ENCODE measurements at places on chromosomes 4 and X. TPM values are rescaled to one million over a fixed set of nuclear protein-coding genes. Genes with fewer than 3 reads are reported as not detected.

- peak overlapping the region; percentile 36 for H3K27ac ChIP-seq
- H3K4me3 ChIP-seq: peak overlapping the region; percentile 33
- peak; percentile 49 for DNase-seq
- no peaks in the 10 kb centered on the region for H3K36me3 ChIP-seq
These were observed 48.1 kb upstream of the ENPP6 start for GRCh38 chr4:184265546-184266351.

DNA sequence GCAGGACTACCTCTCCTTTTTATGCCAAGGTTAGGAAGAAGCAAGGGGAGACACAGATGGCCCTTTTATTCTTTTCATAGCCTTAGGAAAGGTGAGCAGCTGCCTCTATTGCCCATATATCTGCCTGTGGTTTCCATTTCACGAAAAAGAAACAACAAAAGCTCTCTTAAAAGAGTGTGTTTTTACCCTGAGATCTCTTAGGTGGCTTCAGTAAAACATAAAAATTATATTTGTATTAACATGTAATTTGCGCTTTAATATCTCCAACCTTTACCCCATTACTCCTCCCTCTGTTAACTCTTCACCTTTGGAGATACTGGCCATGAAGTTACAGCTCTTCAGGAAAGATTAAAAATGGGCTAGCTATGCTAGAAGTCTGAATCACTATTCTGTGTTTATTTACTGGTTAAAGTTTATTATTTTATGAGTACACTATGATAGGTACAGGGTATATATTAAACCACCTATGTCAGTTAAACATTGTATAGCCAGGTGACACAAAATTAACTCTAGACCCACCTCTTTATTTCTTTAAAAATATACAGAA, 15.0 kb upstream of the SULT1B1 start:
- no peak overlapping the region for H3K4me3 ChIP-seq
- no peaks in the 10 kb centered on the region for H3K36me3 ChIP-seq
- no peaks in the 10 kb centered on the region for H3K27me3 ChIP-seq
- peak overlapping the region; percentile 27 for H3K27ac ChIP-seq
- peaks cover 14% of the 10 kb centered on the region for H3K4me1 ChIP-seq

DNA sequence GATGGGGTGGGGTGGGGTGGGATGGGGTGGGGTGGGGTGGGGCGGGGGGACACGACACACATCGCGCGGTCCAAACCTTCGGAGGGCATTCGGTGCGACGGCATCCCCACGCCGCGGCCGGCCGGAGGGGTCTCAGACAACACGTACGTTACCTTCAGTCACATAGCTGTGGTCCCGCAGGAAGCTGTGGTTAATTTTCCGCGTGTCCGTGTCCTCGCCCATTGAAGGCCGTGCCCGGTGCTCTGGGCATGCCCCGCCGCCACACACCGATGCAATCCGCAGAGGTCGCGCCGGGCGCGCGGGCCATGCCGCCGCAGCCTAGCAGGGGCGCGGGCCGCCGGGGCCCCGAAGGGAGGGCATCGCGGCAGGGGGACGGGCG, 417 bp downstream of the PPP2R2C start:
- peaks cover 6% of the 10 kb centered on the region for H3K4me1 ChIP-seq
- DNase-seq: no peak
- H3K27me3 ChIP-seq: no peaks in the 10 kb centered on the region
- H3K27ac ChIP-seq: no peak overlapping the region
- H3K4me3 ChIP-seq: peak overlapping the region; percentile 50

The GALNT7 gene
- 16.3 TPM for total RNA-seq

GRCh38 chrX:40146262-40147125, 48.7 kb upstream of the BCOR start:
- H3K4me3 ChIP-seq: peak overlapping the region; percentile 77
- H3K36me3 ChIP-seq: no peaks in the 10 kb centered on the region
- H3K27me3 ChIP-seq: no peaks in the 10 kb centered on the region
- peaks cover 30% of the 10 kb centered on the region for H3K4me1 ChIP-seq
- peak; percentile 24 for DNase-seq

GRCh38 chrX:69507500-69507789, 3.3 kb downstream of the NALF2 start:
- no peaks in the 10 kb centered on the region for H3K4me1 ChIP-seq
- H3K4me3 ChIP-seq: no peak overlapping the region
- DNase-seq: no peak
- no peak overlapping the region for H3K27ac ChIP-seq
- H3K27me3 ChIP-seq: peaks cover 24% of the 10 kb centered on the region

The GPRASP3 gene
- total RNA-seq: 1.6 TPM

DNA sequence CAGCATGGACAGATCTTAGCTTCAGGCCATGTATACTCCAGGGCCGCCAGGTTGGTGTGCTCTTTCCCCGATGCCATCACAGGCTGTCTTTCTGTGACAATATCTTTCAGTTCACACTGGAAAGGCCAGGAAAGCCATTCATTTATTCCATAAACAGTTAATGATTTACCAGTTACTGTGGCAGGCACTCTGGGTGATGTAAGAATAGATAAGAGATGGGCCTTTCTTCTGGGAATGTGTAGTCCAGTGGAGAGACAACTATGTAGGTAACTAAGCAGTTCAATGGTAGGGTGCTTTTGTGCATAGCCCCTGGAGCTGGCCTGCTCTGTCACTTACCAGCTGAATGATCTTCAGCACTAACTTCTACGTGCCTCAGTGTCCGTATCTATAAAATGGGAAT, 46.3 kb upstream of the LEF1 start:
- peaks cover 17% of the 10 kb centered on the region for H3K4me1 ChIP-seq
- H3K4me3 ChIP-seq: no peak overlapping the region
- H3K27ac ChIP-seq: no peak overlapping the region
- DNase-seq: no peak
- H3K36me3 ChIP-seq: no peaks in the 10 kb centered on the region

GRCh38 chr4:174928575-174929253, 10.6 kb downstream of the ADAM29 start:
- H3K4me3 ChIP-seq: no peak overlapping the region
- H3K4me1 ChIP-seq: no peaks in the 10 kb centered on the region
- H3K27me3 ChIP-seq: no peaks in the 10 kb centered on the region
- H3K36me3 ChIP-seq: no peaks in the 10 kb centered on the region
- no peak for DNase-seq
- H3K27ac ChIP-seq: no peak overlapping the region

The FAM241A gene
- total RNA-seq: 2.8 TPM

GRCh38 chr4:127905029-127905428, 24.3 kb downstream of the PLK4 start:
- H3K4me1 ChIP-seq: no peaks in the 10 kb centered on the region
- no peaks in the 10 kb centered on the region for H3K27me3 ChIP-seq
- DNase-seq: no peak
- no peak overlapping the region for H3K27ac ChIP-seq

The MGAT4D gene
- total RNA-seq: not detected

DNA sequence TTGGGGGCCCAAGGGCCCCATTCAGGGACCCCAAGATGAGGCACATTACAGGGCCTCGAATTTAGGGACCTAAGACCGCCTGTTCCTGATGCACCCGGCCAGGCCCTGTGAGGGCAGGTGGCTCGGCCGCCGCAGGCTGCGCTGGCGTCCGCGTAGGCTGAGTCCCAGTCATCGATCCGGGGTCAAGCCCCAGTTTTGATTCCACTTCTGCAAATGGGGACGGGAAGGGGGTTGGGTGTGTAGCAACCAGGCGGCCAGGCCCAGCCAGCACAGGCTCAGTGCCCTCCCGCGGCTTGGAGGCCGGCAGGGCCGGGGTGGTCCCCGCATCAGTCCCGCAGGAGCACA, 327 bp downstream of the PNPLA4 start:
- peak overlapping the region; percentile 74 for H3K4me3 ChIP-seq
- H3K36me3 ChIP-seq: no peaks in the 10 kb centered on the region
- peaks cover 17% of the 10 kb centered on the region for H3K4me1 ChIP-seq
- DNase-seq: no peak
- H3K27ac ChIP-seq: peak overlapping the region; percentile 75

The NWD2 gene
- total RNA-seq: under 0.01 TPM

DNA sequence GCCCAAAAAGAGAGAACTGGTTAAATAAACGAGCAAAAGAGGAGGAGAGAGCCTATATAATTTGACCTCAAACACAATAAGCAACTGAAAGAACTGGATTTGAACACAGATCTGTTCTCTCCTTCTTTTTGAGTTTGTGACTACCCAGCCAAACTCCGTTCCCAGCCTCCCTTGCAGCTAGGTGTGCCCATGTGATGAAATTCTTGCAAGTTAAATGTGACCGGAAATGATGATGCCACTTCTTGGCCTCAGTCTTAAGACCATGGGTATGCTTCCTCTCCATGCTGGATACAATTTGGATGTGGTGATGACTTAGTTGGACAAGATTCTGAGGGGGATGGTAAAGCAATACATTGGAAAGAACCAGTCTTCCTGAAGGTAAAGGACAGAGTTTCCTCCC, 204.1 kb downstream of the PTTG2 start:
- peak overlapping the region; percentile 96 for H3K27ac ChIP-seq
- no peaks in the 10 kb centered on the region for H3K36me3 ChIP-seq
- DNase-seq: no peak
- peaks cover 42% of the 10 kb centered on the region for H3K4me1 ChIP-seq

The BEX5 gene
- total RNA-seq: 0.18 TPM

GRCh38 chr4:98951710-98952109, 22.8 kb upstream of the EIF4E start:
- no peak overlapping the region for H3K27ac ChIP-seq
- H3K27me3 ChIP-seq: no peaks in the 10 kb centered on the region
- DNase-seq: no peak
- no peak overlapping the region for H3K4me3 ChIP-seq

DNA sequence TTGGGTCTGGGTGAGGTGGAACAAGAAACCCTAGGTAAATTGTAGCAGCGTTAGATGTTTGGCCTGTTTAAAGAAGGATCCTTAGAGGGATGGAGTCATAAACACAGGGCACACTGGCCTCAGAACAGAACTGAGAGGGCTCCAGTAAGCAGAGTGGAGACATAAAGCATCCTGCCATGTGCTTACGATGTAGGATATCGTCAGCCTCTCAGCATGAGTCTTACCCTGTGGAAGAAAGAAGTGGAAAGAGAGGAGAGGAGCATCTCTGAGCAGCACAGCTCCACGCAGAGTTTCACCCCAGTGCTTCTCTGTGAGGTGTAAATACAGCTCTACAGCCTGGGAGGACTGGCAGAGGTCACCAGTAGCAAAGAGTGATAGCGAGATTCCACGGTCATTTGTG, 27.8 kb upstream of the SORBS2 start:
- H3K27me3 ChIP-seq: no peaks in the 10 kb centered on the region
- no peaks in the 10 kb centered on the region for H3K36me3 ChIP-seq
- no peak for DNase-seq
- peak overlapping the region; percentile 71 for H3K27ac ChIP-seq
- peak overlapping the region; percentile 9 for H3K4me3 ChIP-seq

DNA sequence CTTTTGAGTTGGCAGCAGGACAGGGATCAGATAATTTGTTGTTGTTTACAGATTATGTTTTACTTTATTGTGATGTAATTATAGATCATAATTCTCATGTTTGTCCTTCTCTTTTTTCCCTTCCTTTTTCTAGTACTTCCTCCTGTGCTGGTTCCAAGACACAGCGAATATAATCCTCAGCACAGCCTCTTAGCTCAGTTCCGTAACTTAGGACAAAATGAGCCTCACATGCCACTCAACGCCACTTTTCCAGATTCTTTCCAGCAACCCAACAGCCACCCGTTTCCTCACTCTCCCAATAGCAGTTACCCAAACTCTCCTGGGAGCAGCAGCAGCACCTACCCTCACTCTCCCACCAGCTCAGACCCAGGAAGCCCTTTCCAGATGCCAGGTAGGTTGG, 58.0 kb downstream of the SMAD1 start:
- no peaks in the 10 kb centered on the region for H3K36me3 ChIP-seq
- no peak for DNase-seq
- H3K27ac ChIP-seq: no peak overlapping the region
- peaks cover 3% of the 10 kb centered on the region for H3K4me1 ChIP-seq

The GABRE gene
- not detected for total RNA-seq

DNA sequence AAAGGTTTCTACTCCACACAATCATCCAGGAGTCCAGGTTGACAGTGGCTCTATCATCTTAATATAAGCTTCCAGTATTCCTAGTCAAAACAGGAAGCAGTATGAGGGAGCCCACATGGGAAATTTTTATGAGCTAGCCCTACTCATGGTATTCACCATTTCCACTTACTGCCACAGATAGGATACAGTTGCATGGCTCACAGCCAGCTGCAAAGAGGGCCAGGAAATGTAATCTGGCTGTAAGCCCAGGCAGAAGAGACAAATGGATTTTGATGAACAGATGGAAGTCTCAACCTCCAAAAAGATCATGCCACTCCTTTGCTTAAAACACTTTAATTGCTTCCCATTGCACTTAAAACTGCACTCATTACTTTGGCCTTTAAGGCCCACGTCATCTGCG, 150.6 kb downstream of the ADAMTS3 start:
- no peak overlapping the region for H3K4me3 ChIP-seq
- no peaks in the 10 kb centered on the region for H3K27me3 ChIP-seq
- peaks cover 9% of the 10 kb centered on the region for H3K4me1 ChIP-seq
- H3K36me3 ChIP-seq: no peaks in the 10 kb centered on the region

The GAB3 gene
- total RNA-seq: not detected

The LETM1 gene
- 129 TPM for total RNA-seq

The MTMR8 gene
- 0.46 TPM for total RNA-seq

DNA sequence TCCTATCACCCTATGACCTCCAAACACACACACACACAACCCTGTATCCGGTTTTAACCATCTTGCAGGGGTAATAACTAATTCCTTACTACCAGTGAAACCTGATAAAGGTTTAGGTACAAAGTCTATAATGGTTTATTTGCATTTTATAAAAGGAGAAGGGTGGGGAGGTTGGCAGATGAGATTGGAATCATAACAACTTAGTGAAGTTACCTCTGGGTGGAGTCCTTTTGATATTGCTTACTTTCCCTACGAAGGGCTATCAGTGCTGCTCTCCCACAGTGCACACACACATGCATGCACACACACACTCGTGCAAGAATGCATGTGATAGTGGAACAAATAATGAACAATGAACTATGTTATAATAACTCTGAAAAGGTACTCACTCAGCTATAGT, 56.1 kb downstream of the CCSER1 start:
- DNase-seq: no peak
- no peak overlapping the region for H3K4me3 ChIP-seq
- peaks cover 16% of the 10 kb centered on the region for H3K4me1 ChIP-seq
- H3K27ac ChIP-seq: no peak overlapping the region
- H3K27me3 ChIP-seq: no peaks in the 10 kb centered on the region

GRCh38 chr4:98524230-98524629, 134.2 kb downstream of the TSPAN5 start:
- DNase-seq: no peak
- H3K27me3 ChIP-seq: no peaks in the 10 kb centered on the region
- no peak overlapping the region for H3K4me3 ChIP-seq
- H3K4me1 ChIP-seq: peaks cover 37% of the 10 kb centered on the region
- peak overlapping the region; percentile 85 for H3K27ac ChIP-seq

GRCh38 chrX:82765811-82766210, 742.3 kb upstream of the POU3F4 start:
- H3K36me3 ChIP-seq: no peaks in the 10 kb centered on the region
- no peaks in the 10 kb centered on the region for H3K4me1 ChIP-seq
- peak overlapping the region; percentile 25 for H3K27ac ChIP-seq
- H3K27me3 ChIP-seq: no peaks in the 10 kb centered on the region
- peak; percentile 45 for DNase-seq

DNA sequence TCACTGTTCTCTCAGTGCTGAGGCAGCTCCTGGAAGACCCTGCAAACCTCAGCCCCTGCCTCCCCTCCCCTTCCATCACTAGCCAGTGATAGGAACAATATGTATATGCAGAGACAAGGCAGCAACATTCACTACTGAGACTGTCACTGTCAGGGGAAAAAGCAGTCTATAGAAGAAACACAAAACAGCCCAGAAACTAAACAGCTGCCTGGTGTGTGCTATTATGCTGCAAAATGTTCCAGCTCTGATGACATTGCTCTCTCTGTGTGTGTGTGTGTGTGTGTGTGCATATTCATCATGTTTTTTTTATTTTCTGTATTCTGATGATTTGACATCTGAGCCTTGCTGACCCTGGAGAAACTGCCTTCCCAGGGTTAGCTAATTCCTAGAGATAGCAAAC, 147.2 kb downstream of the SPATA18 start:
- no peaks in the 10 kb centered on the region for H3K27me3 ChIP-seq
- H3K36me3 ChIP-seq: no peaks in the 10 kb centered on the region
- H3K27ac ChIP-seq: no peak overlapping the region
- H3K4me3 ChIP-seq: no peak overlapping the region

All from PC-3 (cell line).